ENCODE measurements at places on chromosomes 6 and 20.

DNA sequence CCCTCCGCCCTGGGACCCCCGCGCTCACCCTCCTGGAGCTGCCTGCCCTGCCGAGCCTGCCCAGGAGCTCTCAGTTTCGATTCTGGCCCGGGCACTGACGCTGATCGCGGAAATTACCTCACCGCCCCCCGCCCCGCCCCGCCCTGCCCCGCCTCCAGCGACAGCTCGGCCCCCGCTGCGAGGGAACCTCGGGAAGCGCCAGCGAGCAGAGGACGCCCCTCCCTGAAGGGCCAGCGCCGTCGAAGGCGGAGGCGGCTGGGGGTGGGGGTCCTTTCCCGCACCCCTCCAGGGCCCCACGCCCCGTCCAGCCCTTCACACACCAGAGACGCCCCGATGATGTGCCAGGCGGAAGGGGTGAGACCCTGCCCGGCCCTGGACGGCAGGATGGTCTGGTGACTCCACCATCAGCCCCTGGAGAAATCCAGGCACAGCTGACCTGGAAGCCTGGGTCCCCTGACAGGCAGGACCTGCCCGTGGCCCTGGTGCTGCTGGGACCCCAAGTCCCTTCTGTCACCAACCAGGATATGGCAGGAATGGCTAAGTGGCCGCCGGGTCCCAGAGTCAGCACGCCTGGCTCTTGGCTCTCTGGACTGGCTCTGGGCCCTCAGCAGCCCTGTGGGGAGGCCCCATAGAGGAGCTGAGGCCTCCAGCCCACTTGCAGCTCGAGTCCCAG is at the start of gene HELZ2:
Gene HELZ2, minus strand, starts transcription at position 84 of the 673 bp plus-strand sequence. CDS start 1,854 bp downstream, outside the sequence.
- DNase-seq, result peak; percentile 63

DNA sequence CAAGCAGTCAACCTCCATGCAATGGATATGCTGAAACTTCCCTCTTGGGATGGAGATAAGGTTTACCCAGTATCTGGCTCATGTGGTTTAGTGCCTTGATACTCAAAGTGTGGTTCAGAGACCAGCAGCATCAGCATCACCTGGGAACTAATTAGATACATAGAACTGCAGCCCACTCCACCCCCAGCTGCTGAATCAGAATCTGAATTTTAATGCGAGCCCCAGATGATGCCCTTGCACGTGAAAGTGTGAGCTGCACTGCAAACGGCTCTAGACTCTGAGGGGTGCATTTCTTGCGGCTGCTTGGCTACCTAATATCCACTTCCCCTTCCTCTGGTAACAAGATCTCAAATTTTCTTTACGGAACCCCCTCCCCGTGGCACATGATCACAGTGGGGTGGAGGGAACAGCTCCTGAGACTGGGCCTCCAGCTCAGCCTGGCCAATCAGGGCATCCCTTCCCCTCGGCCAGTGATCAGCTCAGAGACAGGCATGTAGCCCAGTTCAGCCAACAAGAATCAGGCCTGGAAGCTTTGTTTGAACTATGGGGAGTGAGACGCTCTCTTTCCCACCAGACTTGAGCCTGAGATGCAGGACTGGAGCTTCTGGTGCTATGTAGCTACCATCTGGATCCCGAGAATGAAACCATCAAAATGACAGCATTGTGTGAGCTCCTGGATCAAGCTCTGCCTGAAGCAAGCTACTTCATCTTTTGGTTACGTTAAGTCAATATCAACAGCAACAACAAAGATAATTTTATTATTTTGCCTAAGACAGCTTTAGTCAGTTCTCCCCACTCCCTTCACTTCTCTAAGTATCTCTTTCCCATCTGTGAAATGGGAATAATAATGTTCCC is 12.8 kb downstream of the KCNK15 start:
- no peak for DNase-seq

- DNase-seq, result no peak
Observed at GRCh38 chr6:98900706-98901105, 47.0 kb downstream of the FBXL4 start.

- no peak for DNase-seq
Observed at GRCh38 chr6:3813150-3813780, 35.9 kb upstream of the FAM50B start.

GRCh38 chr6:11622156-11622555 is 84.6 kb downstream of the TMEM170B start:
- no peak for DNase-seq

- no peak for DNase-seq
Observed at GRCh38 chr6:117740605-117741004, 65.3 kb downstream of the NUS1 start.

GRCh38 chr6:159852877-159853276 is 37.9 kb upstream of the MAS1 start:
- DNase-seq, result no peak

- DNase-seq, result no peak
Observed at GRCh38 chr6:15160812-15161211, 85.1 kb upstream of the JARID2 start.

DNA sequence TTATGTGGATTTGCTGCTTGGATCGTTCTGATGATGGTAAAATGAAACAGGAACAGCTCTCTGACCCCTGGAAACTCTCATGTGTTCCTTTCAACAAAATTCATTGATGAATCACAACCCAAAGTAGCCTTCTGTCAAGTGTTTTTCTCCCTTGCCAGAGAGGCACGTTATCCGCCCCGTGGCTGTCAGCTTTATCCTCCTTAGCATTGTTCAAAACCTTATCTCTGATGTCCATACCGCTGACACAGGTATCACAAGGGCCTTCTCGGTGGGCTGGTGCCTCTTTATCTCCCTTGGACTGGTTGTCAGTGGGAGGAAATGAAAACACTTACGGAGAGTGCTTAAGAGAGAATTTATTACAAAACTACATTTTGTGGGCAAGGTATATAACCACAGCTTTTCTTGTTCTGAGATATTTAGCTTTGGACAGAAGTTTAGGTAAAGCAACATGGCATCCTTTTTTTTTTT is 84.9 kb downstream of the TIAM2 start:
- no peak for DNase-seq
